ENCODE measurements at places on chromosomes 2 and 18.

- DNase-seq, result no peak
Measured at GRCh38 chr2:151305129-151305691, 15.7 kb upstream of the NMI start.

GRCh38 chr2:137964859-137965459 lies 686 bp downstream of the HNMT start:
- DNase-seq, result no peak

GRCh38 chr2:5975401-5975800 lies 283.2 kb downstream of the SOX11 start:
- DNase-seq, result no peak

GRCh38 chr18:56678836-56679565 lies 27.8 kb downstream of the WDR7 start:
- DNase-seq, result no peak

DNA sequence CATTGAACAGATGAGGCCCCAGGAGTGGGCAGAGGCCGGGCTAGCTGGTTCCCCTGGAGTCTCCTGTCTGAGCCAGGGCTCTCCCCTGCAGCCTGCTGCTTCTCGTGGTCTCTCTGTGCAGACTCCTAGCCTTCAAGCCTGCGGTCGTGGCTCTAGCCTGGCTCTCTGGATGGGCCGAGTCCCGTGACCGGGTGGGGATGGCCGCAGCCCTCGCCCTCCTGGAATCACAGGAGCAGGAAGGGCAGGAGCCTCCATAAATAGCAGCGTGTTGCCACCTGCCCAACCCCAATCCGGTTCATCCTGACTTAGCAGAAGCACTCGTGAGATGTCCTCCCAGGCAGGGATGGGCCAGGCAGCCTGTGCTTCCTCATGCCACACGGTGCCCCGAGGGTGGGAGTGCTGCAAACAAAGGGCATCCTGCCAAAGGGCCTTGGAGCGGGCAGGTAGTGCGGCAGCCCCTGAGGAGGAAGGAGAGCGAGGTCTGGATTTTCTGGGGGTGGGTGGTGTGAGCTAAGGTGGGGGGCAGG lies 43.9 kb downstream of the FOSL2 start:
- DNase-seq, result no peak

- DNase-seq, result no peak
Measured at GRCh38 chr2:227117852-227118251, 46.2 kb downstream of the COL4A4 start.

- DNase-seq, result no peak
Measured at GRCh38 chr2:27960237-27960912, 69.8 kb downstream of the BABAM2 start.
